ENCODE measurements at places on chromosomes 7 and 10.

- no peaks in the 10 kb centered on the region for H3K4me1 ChIP-seq
- H3K27me3 ChIP-seq, result no peaks in the 10 kb centered on the region
- H3K27ac ChIP-seq, result no peak overlapping the region
- H3K36me3 ChIP-seq, result no peaks in the 10 kb centered on the region
- no peak overlapping the region for H3K4me3 ChIP-seq
- no peak for DNase-seq
These were observed 273.3 kb downstream of the FZD1 start for GRCh38 chr7:91537260-91538152.

- no peak overlapping the region for H3K27ac ChIP-seq
- no peak for DNase-seq
- no peaks in the 10 kb centered on the region for H3K27me3 ChIP-seq
- no peaks in the 10 kb centered on the region for H3K36me3 ChIP-seq
- H3K4me1 ChIP-seq, result no peaks in the 10 kb centered on the region
- no peak overlapping the region for H3K4me3 ChIP-seq
These were observed 53.6 kb downstream of the AKR1B1 start for GRCh38 chr7:134405299-134405698.

DNA sequence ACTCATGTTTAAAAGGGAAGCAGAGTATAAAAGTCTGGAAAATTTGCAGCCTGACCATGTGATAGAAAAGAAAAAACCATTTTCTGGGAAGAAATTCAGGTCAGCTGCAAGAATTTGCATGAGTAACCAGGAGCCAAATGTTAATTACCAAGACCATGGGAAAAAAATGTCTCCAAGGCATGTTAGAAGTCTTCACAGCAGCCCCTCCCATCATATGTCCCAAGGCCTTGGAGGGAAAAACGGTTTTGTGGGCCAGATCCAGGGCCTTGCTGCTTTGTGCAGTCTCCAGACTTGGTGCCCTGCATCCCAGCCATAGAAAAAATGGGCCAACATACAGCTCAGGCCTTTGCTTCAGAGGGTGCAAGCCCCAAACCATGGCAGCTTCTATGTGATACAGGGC, 1019.6 kb upstream of the SORCS1 start:
- H3K27ac ChIP-seq, result no peak overlapping the region
- no peaks in the 10 kb centered on the region for H3K27me3 ChIP-seq
- no peak for DNase-seq
- no peaks in the 10 kb centered on the region for H3K4me1 ChIP-seq
- H3K4me3 ChIP-seq, result no peak overlapping the region

DNA sequence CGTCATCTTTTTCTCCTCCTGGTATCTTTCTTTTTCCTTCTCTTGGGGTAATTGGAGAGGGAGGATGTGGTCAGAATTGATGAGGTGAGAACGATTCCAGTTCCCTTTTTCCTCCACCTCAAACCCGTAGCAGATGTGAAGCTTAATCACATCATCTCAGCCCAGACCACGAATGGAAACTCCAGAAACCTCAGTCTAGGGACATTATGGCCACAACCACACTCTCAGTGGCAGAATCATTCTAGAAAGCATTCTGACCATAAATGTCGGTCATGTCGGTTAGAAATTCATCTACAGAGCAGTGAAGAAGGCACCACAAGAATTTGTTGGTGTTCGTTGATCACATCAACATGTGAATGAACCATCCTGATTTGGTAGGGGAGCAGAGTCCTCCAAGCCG, 78.7 kb downstream of the GATA3 start:
- H3K36me3 ChIP-seq, result no peaks in the 10 kb centered on the region
- no peak for DNase-seq
- no peak overlapping the region for H3K27ac ChIP-seq
- H3K4me3 ChIP-seq, result no peak overlapping the region
- H3K27me3 ChIP-seq, result no peaks in the 10 kb centered on the region

DNA sequence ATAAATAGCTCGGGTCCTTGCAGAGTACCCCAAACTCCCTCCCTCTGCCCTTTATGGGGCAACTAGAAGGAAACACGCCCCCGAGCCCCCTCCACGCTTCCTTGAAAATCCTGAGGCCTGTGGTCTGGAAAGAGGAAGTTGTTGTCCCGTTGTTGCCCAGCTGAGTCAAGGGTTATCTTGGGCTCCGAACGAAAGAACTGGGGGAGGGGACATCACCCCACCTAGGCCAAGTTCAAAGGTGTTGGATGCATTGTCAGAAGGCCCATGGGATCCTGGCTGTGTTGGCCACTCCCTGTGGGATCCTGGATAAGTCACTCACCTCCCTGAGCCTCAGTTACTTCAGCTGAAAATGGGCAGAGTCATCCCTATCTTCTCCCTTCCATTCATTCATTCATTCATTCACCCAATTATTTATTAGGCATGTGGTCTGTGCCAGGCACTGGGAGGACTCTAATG, at the start of gene CCL24:
TSS of gene CCL24 (minus strand) at position 26 of the 456 bp plus-strand sequence. CDS start 91 bp downstream, outside the sequence.
- H3K4me3 ChIP-seq, result no peak within 1 kb of the TSS
- H3K27ac ChIP-seq, result no peak within 1 kb of the TSS
- H3K36me3 ChIP-seq, result no peaks in the 10 kb centered on the region
- H3K27me3 ChIP-seq, result peaks cover 2% of the 10 kb centered on the region
- H3K4me1 ChIP-seq, result no peaks in the 10 kb centered on the region

- no peak for DNase-seq
- H3K36me3 ChIP-seq, result no peaks in the 10 kb centered on the region
- H3K4me3 ChIP-seq, result no peak overlapping the region
- no peak overlapping the region for H3K27ac ChIP-seq
- peaks cover 2% of the 10 kb centered on the region for H3K27me3 ChIP-seq
These were observed 55.1 kb upstream of the FAM20C start for GRCh38 chr7:137094-137891.

- H3K36me3 ChIP-seq, result no peaks in the 10 kb centered on the region
- H3K4me1 ChIP-seq, result no peaks in the 10 kb centered on the region
- H3K27me3 ChIP-seq, result no peaks in the 10 kb centered on the region
- no peak overlapping the region for H3K27ac ChIP-seq
These were observed 80.2 kb upstream of the NEBL start for GRCh38 chr10:20977300-20977699.

- H3K27ac ChIP-seq, result no peak overlapping the region
- DNase-seq, result no peak
- no peaks in the 10 kb centered on the region for H3K27me3 ChIP-seq
- no peaks in the 10 kb centered on the region for H3K4me1 ChIP-seq
- peaks cover 15% of the 10 kb centered on the region for H3K36me3 ChIP-seq
These were observed 35.8 kb upstream of the PRKAR1B start for GRCh38 chr7:762885-763284.

DNA sequence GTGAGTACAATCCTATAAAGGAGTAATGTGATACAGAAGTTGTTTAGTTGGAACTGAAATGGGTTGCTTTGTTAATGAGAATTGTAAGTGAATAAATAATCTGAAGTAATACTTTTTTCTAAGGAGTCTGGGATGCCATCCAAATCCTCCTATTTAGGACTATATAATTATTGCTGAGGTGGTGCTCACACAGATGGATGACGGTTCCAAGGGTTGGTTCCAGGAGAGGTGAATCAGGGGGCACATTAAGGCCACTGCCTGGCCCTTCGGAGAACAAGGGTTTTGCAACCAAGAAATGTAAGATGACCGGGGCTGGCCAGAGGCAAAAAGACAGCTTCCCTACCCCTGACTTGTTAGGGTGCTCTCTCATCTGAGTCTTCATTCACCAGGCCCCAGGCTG, 352.7 kb downstream of the PHTF2 start:
- H3K27me3 ChIP-seq, result no peaks in the 10 kb centered on the region
- H3K36me3 ChIP-seq, result no peaks in the 10 kb centered on the region
- H3K27ac ChIP-seq, result no peak overlapping the region
- H3K4me3 ChIP-seq, result no peak overlapping the region
- no peaks in the 10 kb centered on the region for H3K4me1 ChIP-seq
- DNase-seq, result no peak

DNA sequence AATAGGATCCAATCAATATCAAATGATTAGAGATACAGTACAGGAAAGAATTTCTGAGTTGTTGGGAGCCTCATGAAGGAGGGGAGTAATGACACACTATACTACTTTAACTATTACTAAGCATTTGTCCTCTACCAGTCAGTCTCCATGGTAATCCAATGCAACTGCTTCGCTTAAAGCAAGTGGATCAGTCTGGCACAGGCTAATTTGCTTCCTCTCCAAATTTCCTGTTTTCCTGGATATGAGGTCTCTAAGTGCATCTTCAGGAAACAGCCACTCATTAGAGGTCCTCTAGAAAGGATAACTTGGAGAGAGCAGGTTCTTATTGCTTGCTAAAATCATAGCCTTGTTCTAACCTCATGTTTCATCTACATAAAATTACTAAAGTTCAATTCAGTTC, 8.4 kb upstream of the SEPTIN7 start:
- no peaks in the 10 kb centered on the region for H3K4me1 ChIP-seq
- H3K27ac ChIP-seq, result no peak overlapping the region
- DNase-seq, result no peak
- no peaks in the 10 kb centered on the region for H3K27me3 ChIP-seq
- H3K4me3 ChIP-seq, result no peak overlapping the region
- no peaks in the 10 kb centered on the region for H3K36me3 ChIP-seq

DNA sequence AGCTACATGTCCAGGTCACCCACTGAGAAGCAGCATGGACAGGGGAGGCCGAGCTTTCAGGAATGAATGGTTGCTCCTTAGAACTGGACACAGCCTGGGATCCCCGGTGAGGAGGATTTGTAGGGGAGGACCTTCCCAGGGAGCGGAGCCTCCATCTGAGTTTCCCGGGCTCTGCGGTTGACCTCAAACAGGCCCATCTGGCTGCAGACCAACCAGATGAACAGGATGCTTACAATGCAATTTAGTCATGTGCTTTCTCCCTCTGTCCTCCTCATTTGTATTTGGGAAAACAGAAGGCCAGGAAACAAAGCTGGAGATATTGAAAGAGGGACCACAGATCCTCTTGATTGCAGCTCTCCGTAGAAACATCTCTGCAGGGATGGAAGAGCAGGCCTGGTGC, 104.8 kb downstream of the EMX2 start:
- no peak overlapping the region for H3K27ac ChIP-seq
- no peak overlapping the region for H3K4me3 ChIP-seq
- no peaks in the 10 kb centered on the region for H3K36me3 ChIP-seq
- DNase-seq, result no peak

DNA sequence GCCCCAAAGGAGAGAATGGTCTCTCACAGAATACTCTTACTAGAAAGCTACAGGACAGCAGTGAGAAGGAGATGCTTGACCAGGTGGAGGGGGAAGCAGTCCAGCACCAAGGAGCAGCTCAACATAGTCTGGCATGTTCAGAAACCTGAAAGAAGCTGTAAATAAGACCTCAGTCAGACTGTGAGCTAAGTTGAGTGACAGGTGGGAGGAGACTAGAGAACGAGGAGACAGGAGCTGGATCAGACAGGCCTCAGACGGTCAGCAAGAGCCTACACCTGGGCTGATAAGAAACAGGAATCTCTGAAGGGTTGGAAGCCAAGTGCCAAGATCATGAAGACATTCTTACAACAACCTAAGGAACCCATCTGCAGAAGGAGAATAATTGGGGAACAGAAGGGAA, 54.5 kb downstream of the ELMO1 start:
- H3K27ac ChIP-seq, result no peak overlapping the region
- peaks cover 31% of the 10 kb centered on the region for H3K4me1 ChIP-seq
- no peak overlapping the region for H3K4me3 ChIP-seq

DNA sequence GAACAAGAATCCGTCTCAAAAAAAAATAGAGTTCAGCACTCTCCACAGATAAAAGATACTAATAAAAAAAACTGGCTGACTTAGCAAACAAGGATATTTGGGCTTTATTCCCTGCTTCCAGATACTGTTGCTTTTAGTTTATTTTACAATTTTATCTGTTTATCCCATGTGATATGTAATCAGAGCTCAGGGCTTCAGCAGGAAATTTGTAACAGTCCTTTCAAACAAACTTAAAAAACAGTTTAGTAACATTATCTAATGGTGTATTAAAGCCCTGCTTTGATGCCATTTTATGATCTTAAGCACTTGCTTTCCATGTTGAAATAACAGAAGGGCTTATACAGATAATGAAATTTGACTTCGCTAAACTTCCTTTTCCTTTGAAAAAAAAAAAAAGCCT, 28.1 kb downstream of the DCLRE1A start:
- H3K27ac ChIP-seq, result no peak overlapping the region
- no peaks in the 10 kb centered on the region for H3K36me3 ChIP-seq
- no peak overlapping the region for H3K4me3 ChIP-seq
- no peaks in the 10 kb centered on the region for H3K27me3 ChIP-seq

- no peaks in the 10 kb centered on the region for H3K36me3 ChIP-seq
- no peak for DNase-seq
- no peaks in the 10 kb centered on the region for H3K4me1 ChIP-seq
- no peaks in the 10 kb centered on the region for H3K27me3 ChIP-seq
These were observed 20.8 kb upstream of the GGCT start for GRCh38 chr7:30525429-30525828.

- no peak for DNase-seq
- peak overlapping the region; percentile 71 for H3K4me3 ChIP-seq
- no peaks in the 10 kb centered on the region for H3K36me3 ChIP-seq
- peaks cover 5% of the 10 kb centered on the region for H3K4me1 ChIP-seq
- H3K27ac ChIP-seq, result no peak overlapping the region
- H3K27me3 ChIP-seq, result no peaks in the 10 kb centered on the region
These were observed 9.7 kb upstream of the ANKRD7 start for GRCh38 chr7:118214833-118215182.

- DNase-seq, result no peak
- H3K4me3 ChIP-seq, result no peak overlapping the region
- H3K27ac ChIP-seq, result no peak overlapping the region
- no peaks in the 10 kb centered on the region for H3K36me3 ChIP-seq
- no peaks in the 10 kb centered on the region for H3K27me3 ChIP-seq
These were observed 157.0 kb downstream of the CUX1 start for GRCh38 chr7:101974393-101974792.

GRCh38 chr7:29236649-29237048, 42.1 kb downstream of the CHN2 start:
- no peaks in the 10 kb centered on the region for H3K27me3 ChIP-seq
- H3K36me3 ChIP-seq, result no peaks in the 10 kb centered on the region

- H3K27me3 ChIP-seq, result no peaks in the 10 kb centered on the region
- H3K4me3 ChIP-seq, result no peak overlapping the region
- no peak overlapping the region for H3K27ac ChIP-seq
- H3K36me3 ChIP-seq, result no peaks in the 10 kb centered on the region
- H3K4me1 ChIP-seq, result peaks cover 4% of the 10 kb centered on the region
These were observed 75.9 kb downstream of the HIPK2 start for GRCh38 chr7:139701908-139702307.

- no peaks in the 10 kb centered on the region for H3K27me3 ChIP-seq
- DNase-seq, result no peak
- H3K4me1 ChIP-seq, result no peaks in the 10 kb centered on the region
- H3K36me3 ChIP-seq, result no peaks in the 10 kb centered on the region
- H3K27ac ChIP-seq, result no peak overlapping the region
- H3K4me3 ChIP-seq, result no peak overlapping the region
These were observed 175.8 kb upstream of the TMEM229A start for GRCh38 chr7:124208642-124209041.

Data from CD8-positive, alpha-beta memory T cell (primary cell).